NCI-H524 treated with DMSO at 0.1 percent for 48 hours (cell line): ENCODE measurements at places on chromosomes 3 and 15.

- no peak for DNase-seq
These were observed 492 bp downstream of the TMCC1 start for GRCh38 chr3:129892857-129893580.

DNA sequence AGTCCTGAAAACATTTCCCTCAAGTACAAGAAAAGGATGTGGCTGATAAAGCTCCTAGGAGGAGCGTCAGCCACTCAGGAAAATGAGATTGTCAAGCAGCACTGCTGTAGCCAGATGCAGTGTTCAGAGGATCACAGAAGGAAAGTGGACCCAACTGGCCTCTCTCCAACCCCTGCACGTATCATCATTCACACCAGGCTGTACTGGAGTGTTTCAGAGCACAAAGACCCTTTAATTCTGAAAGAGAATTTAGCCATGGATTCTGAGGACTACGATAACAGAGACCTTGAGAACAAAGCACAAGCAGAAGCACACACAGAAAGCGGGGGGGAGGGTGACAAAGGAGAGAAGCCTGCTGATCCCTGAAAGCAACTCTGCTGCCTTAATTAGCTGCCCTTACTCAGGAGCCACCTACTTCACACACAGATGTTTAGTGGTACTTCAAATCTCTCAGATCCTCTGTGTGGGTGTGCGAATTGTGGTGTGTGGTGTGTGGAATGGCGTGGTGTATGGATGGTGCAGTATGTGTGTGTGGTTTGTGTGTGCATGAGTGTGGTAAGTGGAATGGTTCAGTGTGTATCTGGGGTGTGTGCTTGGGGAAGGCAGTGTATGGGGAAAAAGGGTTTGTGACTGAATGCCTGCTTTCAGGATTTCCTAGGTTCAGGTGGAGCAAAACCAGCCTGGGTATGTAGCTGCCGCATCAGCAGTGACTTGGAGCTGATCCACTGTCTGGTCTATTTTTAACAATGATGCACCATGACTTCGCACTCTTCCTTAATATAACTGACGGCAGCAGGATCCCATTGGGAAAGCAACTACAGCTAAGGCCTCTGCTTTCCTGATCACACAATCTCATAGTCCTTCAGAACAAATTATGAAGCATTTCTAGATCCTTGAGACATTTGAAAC is 192.5 kb downstream of the RSL24D1 start:
- peak; percentile 17 for DNase-seq

- no peak for DNase-seq
These were observed 70.8 kb upstream of the FILIP1L start for GRCh38 chr3:100184948-100185570.

- no peak for DNase-seq
These were observed 2.5 kb downstream of the GXYLT2 start for GRCh38 chr3:72890166-72890925.

DNA sequence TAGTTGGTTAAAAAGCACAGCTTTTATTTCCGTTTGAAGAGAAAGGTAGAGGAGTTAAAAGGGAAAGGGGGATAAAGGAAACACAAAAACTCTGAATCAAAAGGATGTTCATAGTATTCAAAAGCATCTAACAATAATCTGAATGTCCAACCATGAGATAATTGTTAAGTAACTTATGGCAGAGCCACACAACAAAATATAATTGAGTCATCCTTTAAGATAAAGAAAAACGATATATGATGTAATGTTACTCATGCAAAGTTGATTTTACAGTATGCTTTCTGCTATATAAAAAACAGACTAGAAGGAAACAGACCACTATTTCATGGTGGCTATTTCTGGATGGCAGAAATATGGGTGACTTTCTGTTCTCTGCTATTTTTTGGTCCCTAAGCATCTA is 3.9 kb downstream of the XPC start:
- no peak for DNase-seq
